Activated CD8-positive, alpha-beta memory T cell treated with anti-CD3 and anti-CD28 coated beads for 24 hours (primary cell): ENCODE measurements at places on chromosomes 1 and 21.
A peak's percentile ranks its signal among the peaks of the same experiment; 100 is the strongest.

- no peak for DNase-seq
Observed at GRCh38 chr1:110879758-110880606, 7.0 kb downstream of the CD53 start.

DNA sequence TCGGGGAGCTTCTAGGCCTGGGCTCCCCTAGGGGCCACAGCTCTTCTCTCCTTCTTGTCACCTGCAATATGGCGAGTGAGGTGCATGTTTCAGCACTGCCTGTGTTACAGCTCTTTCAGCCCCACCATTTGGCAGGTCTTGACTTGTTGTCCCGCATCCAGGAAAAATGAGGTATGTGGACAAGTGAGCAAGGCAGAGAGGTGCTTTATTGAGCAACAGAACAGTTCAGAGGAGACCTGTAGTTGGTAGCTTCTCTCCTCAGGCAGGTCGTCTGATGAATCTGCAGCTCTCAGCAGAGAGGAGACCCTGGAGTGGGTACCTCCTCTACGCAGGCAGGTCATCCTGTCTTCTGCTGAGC is 208.2 kb upstream of the USP25 start:
- DNase-seq, result no peak

- DNase-seq, result no peak
Observed at GRCh38 chr1:197618061-197618460, 157.2 kb downstream of the DENND1B start.

- no peak for DNase-seq
Observed at GRCh38 chr1:69650779-69651178, 83.1 kb downstream of the LRRC7 start.

- DNase-seq, result no peak
Observed at GRCh38 chr1:218967836-218968235, 205.8 kb upstream of the LYPLAL1 start.

DNA sequence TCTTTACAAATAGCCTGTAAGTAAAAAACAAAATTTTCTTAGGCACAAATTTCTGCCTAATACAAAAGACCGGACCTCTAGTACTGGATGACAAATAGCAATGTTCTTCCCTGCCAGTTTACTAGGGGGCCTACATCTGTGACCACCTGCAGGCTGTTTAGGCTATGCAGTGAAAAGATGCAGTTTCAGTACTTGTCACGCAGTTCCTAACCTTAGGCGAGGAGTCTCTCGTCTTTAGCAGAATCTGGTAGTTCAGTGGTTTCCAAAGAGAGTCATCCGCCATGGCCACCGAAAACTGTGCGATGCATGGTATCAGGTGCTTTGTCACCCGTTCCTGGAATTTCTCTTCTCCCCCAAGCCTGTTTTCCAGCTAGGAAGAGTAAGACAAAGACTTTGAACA is 29.6 kb downstream of the LGALS8 start:
- no peak for DNase-seq

DNA sequence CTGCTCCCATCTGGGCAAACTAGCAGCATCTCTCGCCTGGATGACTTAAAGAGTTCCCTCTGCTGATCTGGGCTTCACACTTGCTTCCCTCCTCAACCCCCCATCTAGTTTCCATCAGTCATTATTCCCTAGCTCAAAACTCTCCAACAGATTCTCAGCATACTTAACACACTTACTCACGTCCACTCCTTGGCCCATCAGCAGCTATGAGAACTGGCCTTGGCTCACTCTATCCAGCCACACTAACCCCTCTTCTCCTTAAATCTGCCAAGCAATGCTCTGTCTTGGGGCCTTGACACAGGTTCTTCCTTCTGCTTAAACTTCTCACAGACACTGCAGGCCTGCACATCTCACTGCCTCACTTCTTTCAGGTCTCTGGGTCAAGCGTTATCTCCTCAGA is 41.6 kb downstream of the GNG12 start:
- DNase-seq, result no peak

DNA sequence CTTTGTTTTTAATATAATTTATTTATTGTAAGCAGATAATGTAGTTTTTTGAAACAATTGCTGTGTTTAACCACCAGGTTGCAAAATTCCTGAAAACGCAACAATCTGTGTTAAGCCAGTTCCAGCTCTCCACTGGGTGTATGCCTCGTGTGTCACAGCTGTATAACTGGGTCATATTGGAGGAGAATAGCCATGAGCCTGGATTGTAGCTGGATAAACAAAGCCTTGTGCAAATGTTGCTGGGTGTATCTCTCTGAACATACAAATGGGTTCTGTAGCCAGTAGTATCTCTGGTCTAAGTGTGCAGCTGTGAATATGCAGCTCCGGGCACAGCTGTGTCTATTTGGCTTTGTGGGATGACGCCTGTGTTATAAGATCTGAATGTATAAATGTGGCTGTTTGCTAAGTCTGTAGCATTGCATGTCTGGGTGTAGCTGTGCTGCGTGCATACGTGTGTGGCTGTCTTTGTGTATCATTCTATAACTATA is 2.8 kb downstream of the TCEA3 start:
- no peak for DNase-seq

DNA sequence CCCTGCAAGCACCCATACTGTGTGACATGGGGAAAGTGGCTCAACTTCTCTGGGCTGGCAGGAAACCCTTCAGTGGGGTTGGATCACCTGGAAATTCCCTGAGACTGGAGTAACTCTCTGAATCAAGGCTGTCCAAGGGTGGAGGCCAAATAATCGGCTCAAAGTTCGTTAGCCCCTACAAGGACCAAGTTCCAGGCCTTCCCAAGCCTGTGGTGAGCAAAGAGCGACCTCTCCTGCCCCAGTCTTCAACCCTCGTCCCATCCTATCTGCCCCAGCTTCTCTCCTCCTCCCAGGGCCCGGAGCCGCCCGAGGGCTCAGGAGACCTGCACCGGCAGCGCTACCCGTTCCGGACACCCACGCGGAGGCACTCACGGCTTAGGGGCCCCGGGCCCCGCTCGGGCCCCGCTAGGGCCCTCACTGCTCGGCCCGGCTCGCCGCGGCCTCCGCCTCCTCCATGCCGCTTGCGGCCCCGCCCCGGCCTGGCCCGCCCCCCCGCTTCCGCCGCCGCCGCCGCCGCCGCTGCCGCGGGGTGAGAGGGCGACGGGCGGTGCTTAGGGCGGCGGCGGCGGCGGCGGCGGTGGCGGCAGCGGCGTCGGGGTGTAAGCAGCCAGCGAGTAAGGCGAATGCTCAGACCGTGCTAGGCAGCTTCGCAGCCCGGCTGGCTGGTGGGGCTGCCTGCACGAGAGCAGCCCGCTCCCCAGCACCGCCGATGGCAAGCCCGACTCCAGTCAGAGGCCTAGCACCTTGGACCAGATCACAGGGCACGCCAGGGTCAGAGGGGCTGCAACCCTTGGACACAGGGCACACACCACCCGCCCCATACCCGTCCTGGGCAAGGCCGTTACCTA is at the start of gene POMGNT1:
Gene POMGNT1 (minus strand): TSS at position 471 of the 848 bp plus-strand sequence. CDS start 613 bp downstream, outside the sequence.
- DNase-seq, result peak; percentile 91

DNA sequence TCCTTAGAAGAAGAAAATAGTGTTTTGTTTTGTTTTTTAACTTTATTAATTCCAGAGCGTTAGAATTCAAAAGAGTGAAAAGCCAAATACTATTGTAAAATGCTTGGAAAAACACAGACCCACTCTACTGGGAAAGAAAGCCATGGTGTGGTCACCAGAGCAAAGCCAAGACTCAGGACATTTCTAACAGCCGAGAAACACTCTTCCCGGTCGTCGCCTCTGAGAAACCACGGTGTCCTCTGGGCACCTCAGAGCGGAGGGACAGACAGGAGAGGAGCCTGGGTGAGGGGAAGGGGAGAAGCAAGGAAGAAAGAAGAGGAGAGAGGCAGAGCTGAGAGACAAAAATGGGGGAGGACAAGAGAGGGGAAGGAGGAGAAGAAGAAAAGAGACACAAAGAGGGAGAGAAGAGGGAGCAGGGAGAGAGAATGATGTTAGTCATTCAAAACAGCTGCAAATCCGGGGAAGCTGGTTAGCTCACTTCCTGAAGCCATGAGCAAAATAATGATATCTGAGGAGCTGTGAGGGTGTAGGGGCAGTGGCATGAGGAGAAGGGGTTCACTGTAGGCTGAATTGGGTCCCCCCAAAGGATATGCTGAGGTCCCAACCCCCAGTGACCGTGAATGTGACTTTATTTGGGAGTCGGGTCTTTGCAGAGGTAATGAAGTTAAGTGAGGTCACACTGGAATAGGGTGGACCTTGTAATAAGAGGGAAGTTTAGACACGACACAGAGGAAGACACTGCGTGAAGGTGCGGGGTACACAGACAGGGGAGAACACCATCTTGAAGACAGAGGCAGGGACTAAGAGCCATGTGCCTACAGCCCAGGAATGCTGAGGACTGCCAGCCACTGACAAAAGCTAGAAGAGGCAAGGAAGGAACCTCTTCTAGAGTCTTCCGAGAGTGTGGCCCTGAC is 58.2 kb upstream of the DMRTB1 start:
- peak; percentile 38 for DNase-seq

GRCh38 chr21:26540651-26541050 is 32.4 kb downstream of the CYYR1 start:
- no peak for DNase-seq

GRCh38 chr1:53527368-53527767 is 68.2 kb downstream of the DMRTB1 start:
- DNase-seq, result no peak

DNA sequence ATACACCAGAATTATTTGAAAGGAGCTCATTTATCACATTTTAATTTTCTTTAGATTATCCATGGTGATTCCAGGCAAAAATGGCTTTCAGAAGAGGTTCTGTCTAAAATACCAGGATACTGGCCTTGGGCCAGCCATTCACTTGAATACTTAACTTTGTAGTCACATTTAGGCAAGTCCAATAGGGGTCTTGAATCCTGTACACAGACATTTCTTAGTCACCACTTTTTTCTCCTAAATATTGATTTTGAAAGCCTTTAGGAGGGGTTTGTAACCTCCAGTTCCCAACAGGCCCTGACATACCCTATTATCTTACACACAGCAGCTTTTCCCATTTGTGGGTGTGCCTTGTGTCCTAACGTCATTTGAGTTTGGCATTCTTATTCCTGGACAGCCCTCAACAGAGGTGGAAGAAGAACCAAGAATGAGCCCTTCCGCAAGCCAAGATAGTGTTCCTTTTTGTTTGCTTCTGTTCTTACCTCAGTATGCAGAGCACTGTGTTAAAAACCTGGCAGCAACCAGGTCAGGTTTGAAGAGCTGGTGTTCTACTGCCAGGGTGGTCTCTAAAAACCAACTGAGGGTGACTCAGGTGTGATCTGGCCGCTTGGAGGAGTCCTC is 19.5 kb downstream of the MAP3K7CL start:
- DNase-seq, result no peak

DNA sequence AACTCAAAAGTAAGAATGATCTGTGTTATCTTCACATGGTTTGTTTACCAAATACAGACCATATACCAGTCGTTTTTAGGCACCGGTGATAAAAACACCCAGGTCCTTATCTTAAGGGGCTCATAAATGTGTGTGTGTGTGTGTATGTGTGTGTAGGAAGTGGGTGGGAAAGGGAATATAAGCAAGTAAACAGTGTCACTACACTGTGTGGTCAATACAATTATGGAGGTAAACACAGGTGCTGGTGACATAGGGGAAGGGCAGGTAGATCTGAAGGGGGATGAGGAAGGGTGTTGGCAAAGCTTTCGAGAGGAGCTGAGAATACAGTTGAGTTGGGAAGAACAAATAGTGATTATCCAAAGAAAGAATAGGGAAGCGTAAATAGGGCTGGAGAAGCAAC is 19.1 kb upstream of the MRPS6 start:
- DNase-seq, result no peak

GRCh38 chr1:209621286-209621685 is 30.9 kb downstream of the LAMB3 start:
- DNase-seq, result no peak

GRCh38 chr1:241343956-241344355 is 13.0 kb downstream of the RGS7 start:
- no peak for DNase-seq

GRCh38 chr1:203558064-203558760 is 64.3 kb downstream of the OPTC start:
- DNase-seq, result no peak

DNA sequence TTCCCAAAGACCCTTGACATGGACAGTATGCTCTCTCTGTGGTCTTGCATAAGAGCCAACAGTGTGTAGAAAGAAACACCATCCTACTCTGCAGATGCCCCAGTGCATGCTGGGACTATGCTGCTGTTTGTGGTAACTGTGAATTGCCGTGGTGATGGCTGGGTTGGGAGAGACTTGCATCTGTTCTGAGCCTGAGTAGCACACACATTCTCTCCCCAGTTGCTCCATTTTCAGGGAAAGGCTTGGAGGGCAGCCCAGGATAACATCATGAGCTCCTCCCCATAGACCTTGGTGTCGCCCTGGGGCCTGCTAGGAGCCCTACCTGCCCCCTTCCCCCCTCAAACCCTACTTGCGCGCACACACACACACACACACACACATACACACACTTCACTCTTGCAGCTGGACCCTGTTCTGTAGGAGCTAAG is 120.9 kb upstream of the IPO9 start:
- DNase-seq, result no peak

- no peak for DNase-seq
Observed at GRCh38 chr1:4115191-4115900, 215.3 kb upstream of the C1orf174 start.

GRCh38 chr21:45228171-45228641 is 59.5 kb downstream of the POFUT2 start:
- peak; percentile 83 for DNase-seq

DNA sequence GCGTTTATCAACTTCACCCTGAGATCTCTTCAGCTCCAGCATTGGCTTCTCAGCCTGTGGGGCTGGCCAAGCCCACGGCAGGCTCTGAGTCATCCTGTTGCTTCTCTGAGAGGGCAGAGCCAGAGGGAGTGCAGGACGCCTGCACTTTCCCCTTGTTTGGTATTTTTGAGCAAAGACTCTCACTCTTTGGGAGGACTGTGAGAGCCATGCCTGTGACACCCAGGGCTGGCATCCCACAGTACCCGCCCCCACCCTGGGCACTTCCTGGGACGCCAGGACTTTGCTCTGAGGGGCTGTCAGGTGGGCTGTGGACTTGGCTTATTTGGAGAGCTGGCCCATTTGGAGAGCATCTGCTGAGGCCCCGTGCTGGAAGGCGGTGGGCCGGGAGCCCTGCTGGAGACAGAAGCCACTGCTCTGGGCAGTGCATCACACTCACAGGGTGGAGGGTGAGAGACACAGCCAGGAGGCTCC is 37.4 kb downstream of the VANGL1 start:
- no peak for DNase-seq

GRCh38 chr1:53891018-53891417 is 1.4 kb upstream of the YIPF1 start:
- no peak for DNase-seq

GRCh38 chr1:108140936-108141335 is 59.2 kb downstream of the SLC25A24 start:
- no peak for DNase-seq
